ENCODE measurements at places on chromosomes 6 and 20.

DNA sequence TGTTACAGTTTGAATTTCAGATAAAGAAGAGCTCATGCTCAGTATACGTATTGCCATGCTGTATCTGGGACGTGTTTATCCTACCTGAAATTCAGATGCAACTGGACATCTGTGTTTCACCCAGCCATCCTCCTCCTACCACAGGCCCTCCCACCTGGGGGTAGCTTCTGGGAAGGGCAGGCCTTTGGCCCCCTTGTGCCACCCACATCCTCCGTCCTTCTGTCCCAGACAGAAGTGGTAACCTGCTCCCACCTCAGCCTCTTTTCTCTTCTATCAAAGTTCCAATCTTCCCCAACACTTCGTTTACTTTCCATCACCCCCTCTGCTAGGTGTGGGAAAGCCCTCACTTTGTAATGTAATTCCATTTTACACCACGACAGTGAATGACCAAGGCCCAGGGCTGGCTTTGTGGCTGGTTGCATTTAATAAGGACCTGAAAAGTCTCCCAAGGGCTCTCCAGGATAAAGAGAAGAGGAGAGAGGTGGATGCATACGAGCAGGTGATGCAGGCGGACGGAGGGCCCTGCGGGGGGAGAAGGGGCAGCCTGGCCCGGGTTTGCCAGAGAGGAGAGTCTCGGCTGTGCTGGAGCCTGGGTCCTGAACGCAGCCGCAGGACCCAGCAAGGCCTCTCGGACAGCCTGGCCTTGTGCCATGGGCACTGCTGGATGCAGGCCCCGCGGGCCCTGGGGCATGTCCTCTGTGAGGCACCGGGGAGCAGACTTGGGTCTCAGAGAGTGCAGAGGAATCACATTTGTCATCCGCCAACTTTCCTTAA is 98.4 kb downstream of the PSMB1 start:
- DNase-seq: no peak

DNA sequence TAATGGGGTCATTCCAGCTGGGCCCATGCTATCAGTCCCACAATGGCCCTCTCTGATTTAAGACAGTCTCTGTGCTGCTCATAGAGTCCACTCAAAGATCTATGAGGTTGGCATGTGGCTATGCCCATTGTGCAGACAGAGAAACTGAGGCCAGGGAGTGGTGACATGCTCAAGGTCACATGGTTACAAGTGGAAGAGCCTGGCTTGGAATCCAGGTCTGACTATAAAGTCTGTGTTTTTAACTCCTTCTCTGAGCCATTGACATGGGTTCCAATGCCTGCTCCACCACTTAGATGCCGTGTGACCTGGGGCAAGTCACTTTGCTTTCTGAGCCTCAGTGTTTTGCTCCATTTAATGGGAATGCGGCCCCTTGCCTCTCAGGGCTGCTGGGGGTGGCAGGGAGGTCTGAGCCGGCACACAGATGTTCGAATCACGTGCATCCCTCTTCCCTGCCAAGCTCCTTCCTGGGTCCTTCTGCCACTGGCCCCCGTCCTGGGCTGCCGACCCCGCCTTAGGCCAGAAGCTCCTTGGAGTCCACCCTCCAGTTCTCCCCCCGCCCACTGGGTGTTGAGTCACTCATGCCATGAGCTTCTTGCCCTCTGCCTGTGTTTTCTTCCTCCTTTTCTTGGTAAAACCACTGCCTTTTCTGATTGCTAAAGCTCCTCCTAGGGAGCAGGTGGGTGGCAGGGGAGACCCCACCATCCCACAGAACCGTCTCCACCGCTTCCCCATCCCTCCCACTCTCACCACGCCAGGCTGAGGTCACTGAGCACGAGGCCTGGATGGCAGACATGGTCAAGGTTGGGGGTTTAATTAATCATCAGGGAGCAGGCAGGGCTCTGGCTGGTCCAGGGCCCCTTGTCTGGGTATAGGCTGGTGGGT is 35.7 kb downstream of the CEBPB start:
- DNase-seq: no peak

- no peak for DNase-seq
Measured at GRCh38 chr6:835476-836160, 142.7 kb upstream of the EXOC2 start.

DNA sequence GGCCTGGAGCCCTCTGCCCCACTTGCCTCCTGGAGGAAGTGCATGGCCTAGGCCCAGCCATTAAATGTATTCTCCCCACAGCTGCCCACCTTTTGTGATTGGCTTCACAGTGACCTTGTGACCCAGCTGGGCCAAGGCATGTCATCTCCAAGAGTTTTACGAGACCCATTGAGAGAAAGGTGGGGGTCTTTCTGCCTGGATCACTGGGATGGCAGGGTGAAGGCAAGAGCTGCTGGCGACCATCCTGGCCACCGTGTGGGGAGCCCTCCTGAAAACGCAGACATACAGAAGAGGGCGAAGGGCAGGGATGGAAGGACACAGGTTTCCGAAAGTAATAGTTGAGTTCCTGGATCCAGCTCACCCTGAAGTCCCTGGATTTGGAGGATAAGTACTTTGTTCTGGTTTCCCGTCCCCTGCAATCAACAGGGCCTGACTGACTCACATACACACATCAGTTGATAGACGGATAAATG is 12.3 kb upstream of the SPO11 start:
- DNase-seq: no peak

Data from D341Med (cell line).